ENCODE measurements at places on chromosomes 12 and 14.

- no peak for DNase-seq
Measured at GRCh38 chr12:116393255-116393654, 115.8 kb upstream of the MED13L start.

DNA sequence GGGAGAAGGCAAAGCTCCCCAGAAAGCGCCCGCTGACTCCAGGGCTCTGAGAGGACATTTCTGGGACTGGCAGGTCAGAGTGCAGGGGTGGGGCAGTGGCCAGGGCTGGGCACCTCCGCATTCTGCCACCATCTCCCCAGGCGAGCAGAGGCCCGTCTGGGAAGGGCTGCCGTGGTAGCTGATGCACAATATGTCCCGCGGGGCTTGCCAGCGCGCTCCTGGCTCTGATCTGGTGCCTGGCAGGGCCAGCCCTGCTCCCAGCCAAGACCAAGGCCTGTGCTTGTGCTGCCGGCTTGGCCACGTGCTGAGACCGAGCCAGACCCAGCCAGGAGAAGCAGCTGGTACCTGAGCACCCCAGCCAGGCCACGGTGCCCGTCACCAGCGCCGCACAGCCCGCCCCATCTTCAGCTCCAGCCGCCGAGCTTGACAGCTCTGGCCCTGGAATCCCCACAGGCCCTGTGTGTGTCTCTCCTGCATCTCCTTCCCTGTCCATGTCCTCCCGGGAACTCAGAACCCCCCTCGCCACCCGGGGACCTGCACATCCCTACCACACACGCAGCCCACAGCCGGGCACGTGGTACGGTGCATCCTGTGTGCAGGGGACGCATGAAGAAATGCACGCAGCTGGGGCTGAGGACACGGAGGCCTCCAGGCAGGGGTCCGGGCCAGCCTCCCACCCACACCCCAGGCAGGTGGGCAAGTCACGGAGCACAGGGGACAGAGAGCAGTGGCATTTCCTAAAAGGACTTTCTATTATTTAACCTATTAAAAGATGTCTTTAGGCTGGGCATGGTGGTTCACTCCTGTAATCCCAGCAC lies 68.6 kb upstream of the C14orf180 start:
- DNase-seq, result peak; percentile 11

DNA sequence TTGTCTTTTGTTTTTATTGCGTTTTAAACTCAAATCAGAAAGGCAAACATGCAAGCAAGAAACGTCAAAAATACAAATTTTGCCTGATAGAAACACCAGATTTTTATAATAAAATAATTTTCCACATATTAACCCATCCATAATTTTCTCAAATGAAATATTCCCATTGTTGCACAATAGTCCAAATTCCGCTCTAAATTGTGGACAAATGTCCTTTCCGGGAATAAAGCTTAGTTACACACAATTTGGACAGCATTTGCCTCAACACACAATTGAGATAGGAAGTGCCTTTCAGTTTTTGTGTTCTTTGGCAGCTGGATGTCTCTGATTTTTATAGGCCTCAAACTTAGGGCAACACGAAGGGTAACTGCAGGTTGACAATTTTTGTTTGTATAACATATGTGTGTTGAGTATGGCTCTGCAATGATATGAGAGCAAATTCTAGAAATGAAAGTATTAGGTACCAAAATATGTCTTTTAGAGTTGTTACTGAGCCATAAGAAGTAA lies 105.8 kb downstream of the DIO2 start:
- DNase-seq, result no peak

DNA sequence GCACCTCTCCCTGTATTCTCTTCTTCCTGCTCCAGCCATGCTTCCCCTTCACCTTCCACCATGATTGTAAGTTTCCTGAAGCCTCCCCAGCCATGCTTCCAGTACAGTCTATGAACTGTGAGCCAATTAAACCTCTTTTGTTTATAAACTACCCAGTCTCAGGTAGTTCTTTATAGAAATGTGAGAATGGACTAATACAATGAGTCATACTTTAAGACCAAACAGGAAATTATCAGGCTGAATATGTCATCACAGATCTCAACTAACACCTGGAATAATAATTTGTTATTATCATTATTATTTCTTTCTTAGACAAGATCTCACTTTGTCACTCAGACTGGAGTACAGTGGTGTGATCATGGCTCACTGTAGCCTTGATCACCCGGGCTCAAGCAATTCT lies 85.4 kb downstream of the KCNMB4 start:
- DNase-seq, result no peak
